ENCODE measurements at places on chromosomes 16 and 17.

- no peak overlapping the region for H3K27ac ChIP-seq
- H3K36me3 ChIP-seq = no peaks in the 10 kb centered on the region
- ATAC-seq = no peak
Measured at GRCh38 chr17:11298401-11298800, 57.4 kb downstream of the SHISA6 start.

GRCh38 chr17:43608313-43608712 lies 53.4 kb downstream of the MEOX1 start:
- H3K27ac ChIP-seq = no peak overlapping the region
- H3K4me3 ChIP-seq = no peak overlapping the region
- peaks cover 9% of the 10 kb centered on the region for H3K4me1 ChIP-seq
- H3K27me3 ChIP-seq = peaks cover 4% of the 10 kb centered on the region
- peak; percentile 67 for ATAC-seq
- H3K36me3 ChIP-seq = no peaks in the 10 kb centered on the region

DNA sequence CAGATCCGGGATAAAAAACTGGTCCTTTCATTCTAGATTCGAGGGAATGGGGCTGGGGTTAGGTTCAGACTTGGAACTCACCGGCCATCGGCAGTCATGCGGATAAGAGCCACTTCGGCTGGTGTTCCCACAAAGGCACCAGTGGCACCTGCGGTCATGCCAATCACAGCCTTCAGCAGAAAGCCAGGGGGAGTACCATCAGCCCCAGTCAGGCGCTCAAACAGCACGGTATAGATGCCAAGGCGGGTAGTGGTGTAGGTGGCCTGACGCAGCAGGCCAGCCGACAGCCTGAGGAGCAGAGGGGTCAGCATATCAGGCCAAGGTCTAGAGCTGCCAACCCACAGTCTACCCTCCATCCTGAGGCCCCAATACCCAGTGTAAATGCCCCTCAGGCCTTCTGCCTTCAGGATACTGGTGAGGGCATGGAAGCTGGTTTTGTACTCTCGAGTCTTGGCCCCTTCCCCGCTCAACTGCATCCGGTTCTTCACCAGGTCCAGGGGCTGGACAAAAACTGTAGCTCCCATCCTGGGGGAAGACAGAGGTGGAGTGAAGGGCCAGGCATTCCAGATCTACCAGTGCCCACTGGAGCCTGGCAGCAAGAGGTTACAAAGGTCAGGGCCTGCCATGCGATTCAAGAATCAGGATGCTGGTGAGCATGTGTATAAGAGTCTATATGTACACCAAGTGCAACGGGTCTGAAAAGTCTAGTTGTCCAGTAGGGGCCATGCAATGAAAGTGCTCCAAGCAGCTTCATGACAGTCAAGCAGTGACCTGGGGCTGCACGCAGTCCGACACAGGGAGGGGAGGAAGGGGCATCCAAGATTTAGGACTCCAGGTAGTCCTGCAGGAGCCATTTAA lies 929 bp downstream of the SLC25A11 start:
- H3K4me3 ChIP-seq = peak overlapping the region; percentile 91
- peaks cover 49% of the 10 kb centered on the region for H3K36me3 ChIP-seq
- no peak for ATAC-seq
- peak overlapping the region; percentile 92 for H3K27ac ChIP-seq

DNA sequence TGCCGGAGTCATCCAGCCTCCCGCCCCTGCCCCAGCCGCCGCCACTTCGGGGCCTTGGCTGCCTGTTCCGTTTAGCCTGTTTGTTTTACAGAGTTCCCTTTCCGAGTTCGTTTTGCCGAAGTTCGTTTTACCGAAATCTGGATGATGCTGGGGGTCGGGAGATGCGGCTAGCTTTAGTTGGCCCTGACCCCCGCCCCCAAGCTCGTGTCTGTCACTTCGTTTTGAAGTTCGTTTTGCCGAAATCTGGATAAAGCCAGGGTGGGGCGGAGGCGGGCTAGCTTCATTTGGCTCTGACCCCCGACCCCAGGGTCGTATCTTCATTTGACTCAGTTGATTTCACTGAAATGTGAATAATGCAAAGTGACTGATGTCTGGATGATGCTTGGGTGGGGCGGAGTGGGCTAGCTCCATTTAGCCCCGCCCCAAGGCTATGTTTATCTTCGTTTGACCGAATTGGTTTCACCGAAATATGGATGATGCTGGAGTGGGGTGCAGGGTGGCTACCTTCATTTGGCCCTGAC lies 591 bp downstream of the PSMD7 start:
- peak; percentile 56 for ATAC-seq
- H3K4me1 ChIP-seq = peaks cover 24% of the 10 kb centered on the region
- H3K27ac ChIP-seq = peak overlapping the region; percentile 98
- no peaks in the 10 kb centered on the region for H3K27me3 ChIP-seq
- peaks cover 25% of the 10 kb centered on the region for H3K36me3 ChIP-seq
- peak overlapping the region; percentile 94 for H3K4me3 ChIP-seq

DNA sequence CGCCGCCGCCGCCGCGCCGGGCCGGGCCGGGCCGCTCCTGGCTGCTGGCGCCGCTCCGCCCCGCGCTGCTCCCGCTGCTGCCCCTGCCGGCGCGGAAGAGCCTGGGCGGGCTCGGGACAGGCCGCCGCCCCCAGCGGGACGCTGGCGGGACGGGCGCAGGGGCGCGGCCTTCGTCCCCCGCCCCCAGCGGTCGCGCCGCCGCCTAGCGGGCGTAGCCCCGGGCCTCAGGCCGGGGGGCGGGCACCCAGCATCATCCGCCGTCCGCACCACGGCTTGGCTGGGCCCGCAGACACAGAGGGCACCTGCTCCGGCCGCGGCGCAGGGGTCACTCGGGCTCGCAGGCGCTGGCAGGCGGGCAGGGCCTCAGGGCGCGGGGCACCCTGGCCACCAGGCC lies at the start of gene AMFR:
TSS of gene AMFR (minus strand) at position 107 of the 394 bp plus-strand sequence. CDS start 218 bp downstream, outside the sequence.
- H3K4me1 ChIP-seq = peaks cover 35% of the 10 kb centered on the region
- H3K27ac ChIP-seq = peak within 1 kb of the TSS; percentile 88
- H3K4me3 ChIP-seq = peak within 1 kb of the TSS; percentile 94
- ATAC-seq = peak; percentile 95
- peaks cover 4% of the 10 kb centered on the region for H3K36me3 ChIP-seq

DNA sequence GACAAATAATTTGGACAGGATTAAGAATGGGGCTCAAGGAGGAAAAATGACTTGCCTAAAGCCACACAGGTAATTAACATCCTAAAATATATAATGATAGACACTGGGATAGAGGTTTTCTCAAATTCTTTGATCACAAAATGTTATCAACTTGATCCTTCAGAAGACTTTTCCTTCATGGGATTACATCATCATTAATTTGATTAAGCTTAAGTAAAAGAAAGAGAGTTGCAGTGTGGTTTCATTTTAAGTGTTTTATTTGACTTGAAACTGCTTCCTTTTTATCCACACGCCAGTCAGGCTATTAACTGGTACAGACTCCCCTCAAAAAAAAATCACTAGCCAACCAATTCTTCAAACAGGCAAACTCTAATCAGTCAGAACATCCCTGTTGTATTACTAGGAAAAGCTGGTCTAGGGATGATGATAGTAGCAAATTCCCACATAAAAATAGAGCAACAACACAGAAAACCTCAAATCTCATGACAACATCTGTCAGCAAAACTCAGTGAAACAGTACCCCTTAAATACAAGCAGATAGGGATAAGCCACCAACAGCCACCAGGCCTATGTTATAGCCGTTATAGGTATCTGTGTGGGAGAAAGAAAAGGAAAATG lies 32.5 kb downstream of the AKAP10 start:
- no peak overlapping the region for H3K27ac ChIP-seq
- peaks cover 26% of the 10 kb centered on the region for H3K4me1 ChIP-seq
- no peaks in the 10 kb centered on the region for H3K27me3 ChIP-seq
- no peak for ATAC-seq
- no peak overlapping the region for H3K4me3 ChIP-seq

DNA sequence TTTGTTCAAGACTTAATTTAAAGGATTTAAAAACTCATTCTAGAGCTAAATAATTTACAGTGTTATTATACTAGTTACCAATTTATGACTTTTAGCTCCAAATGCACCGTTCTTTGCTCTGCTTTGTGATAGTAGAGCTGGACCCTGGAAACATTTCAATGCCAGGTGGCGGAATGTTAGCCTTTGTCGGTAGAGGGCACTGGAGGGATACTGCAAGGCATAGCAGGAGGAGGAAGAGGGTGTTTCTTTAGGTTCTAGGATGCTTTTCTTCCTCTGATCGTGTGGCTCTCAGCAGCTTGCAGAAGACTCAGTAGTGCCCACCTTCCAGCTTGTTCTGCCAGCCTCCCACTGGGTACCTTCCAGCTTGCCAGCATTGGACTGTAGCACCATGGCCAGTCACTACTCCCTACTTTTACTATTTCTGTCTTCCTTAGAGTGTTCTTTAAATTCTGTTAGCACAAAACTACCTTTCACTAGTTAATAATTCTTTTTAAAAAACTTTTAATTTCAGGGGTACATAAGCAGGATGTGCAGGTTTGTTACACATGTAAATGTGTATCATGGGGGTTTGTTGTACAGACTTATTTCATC lies 325.3 kb downstream of the UTP18 start:
- H3K4me1 ChIP-seq = no peaks in the 10 kb centered on the region
- H3K36me3 ChIP-seq = no peaks in the 10 kb centered on the region
- no peaks in the 10 kb centered on the region for H3K27me3 ChIP-seq
- no peak overlapping the region for H3K27ac ChIP-seq
- ATAC-seq = no peak

GRCh38 chr16:57091975-57092785 lies at the start of gene CPNE2:
Gene CPNE2, plus strand, starts transcription at chr16:57092583. Its CDS starts 18,160 bp downstream, at chr16:57110743.
- peaks cover 20% of the 10 kb centered on the region for H3K27me3 ChIP-seq
- ATAC-seq = peak; percentile 62
- peak within 1 kb of the TSS; percentile 60 for H3K27ac ChIP-seq
- no peaks in the 10 kb centered on the region for H3K36me3 ChIP-seq
- peaks cover 13% of the 10 kb centered on the region for H3K4me1 ChIP-seq

GRCh38 chr17:34445101-34445500 lies 82.1 kb upstream of the CCL1 start:
- H3K36me3 ChIP-seq = no peaks in the 10 kb centered on the region
- no peaks in the 10 kb centered on the region for H3K4me1 ChIP-seq
- no peak overlapping the region for H3K4me3 ChIP-seq
- H3K27ac ChIP-seq = no peak overlapping the region
- ATAC-seq = no peak

GRCh38 chr16:58119509-58119845 lies 9.7 kb downstream of the CFAP20 start:
- no peak for ATAC-seq
- no peak overlapping the region for H3K27ac ChIP-seq
- H3K4me1 ChIP-seq = peaks cover 20% of the 10 kb centered on the region

GRCh38 chr16:20102021-20102420 lies 28.3 kb upstream of the GPR139 start:
- no peak for ATAC-seq
- H3K36me3 ChIP-seq = no peaks in the 10 kb centered on the region

- H3K27me3 ChIP-seq = peaks cover 89% of the 10 kb centered on the region
- H3K4me1 ChIP-seq = peaks cover 46% of the 10 kb centered on the region
Measured at GRCh38 chr16:58499092-58499511, 841 bp upstream of the NDRG4 start.

GRCh38 chr17:57545731-57546342 lies 199.3 kb downstream of the CCDC182 start:
- no peak for ATAC-seq
- peaks cover 52% of the 10 kb centered on the region for H3K4me1 ChIP-seq
- H3K27me3 ChIP-seq = no peaks in the 10 kb centered on the region
- H3K36me3 ChIP-seq = no peaks in the 10 kb centered on the region
- no peak overlapping the region for H3K27ac ChIP-seq
- H3K4me3 ChIP-seq = no peak overlapping the region

DNA sequence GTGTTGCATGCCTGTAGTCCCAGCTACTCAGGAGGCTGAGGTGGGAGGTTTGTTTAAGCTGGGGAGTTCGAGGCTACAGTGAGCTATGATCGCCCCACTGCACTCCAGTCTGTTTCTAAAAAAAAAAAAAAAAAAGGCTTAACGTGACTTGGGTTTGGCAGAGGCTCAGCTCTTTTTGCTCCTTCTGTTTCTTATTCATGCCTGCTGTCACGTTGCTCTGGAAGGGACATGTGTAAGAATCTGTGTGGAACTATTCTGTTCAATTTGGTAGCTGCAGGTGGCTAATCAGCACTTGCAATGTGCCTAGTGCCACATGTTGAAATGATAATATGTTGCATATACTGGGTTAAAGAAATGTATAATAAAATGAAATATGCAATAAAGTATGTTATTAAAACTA lies 20.9 kb upstream of the SYT17 start:
- no peak for ATAC-seq
- H3K27ac ChIP-seq = no peak overlapping the region
- H3K36me3 ChIP-seq = no peaks in the 10 kb centered on the region

DNA sequence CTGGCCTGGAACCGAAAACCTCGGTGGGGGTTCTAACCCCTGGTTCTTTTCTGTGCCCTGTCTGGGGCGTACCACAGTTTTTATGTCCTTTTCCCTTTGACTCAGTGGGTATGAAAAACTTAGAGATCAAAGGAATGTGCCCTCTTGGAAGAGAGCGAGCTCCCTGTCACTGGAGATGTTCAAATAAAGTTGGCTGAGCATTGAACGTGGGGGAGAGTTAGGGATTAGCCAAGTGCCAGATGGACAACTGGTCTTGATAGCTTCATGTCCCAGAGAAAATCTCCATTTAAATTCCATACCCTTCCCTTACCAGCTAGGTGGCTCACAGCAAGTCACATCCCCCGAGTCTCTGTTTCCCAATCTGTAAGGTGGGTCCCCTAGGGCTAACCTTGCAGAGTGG lies 9.5 kb downstream of the ADGRG1 start:
- peaks cover 70% of the 10 kb centered on the region for H3K27me3 ChIP-seq
- H3K27ac ChIP-seq = no peak overlapping the region
- ATAC-seq = no peak
- no peaks in the 10 kb centered on the region for H3K36me3 ChIP-seq

DNA sequence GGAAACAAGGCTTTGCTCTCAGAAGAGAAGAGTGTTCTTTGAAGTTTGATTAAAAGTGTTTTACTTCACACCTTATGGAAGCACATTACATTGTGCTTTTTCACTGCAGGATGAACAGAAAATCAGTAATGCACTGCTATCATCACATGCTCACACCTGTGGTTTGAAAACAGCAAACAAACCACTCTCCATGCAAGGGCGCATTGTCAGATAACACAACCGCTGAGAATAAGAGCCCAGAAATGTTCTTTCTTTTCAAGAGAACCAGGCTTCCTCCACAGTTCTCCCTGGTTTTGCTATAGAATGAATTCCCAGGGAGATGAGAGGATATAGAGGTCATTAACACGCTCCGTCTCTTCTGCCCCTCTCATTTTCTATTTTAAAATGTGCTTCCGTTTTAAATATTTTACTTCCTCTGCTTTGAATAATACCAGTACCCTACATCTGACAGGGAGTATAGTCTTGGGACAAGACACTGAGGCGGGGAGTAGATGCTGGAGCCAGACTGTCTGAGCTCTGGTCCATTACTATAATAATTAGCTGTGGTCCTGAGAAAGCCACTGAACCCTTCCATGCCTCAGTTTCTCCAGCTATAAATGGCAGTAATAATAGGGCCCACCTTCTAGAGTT lies 71.6 kb downstream of the CDK5R1 start:
- H3K27ac ChIP-seq = peak overlapping the region; percentile 63
- peak; percentile 71 for ATAC-seq
- peaks cover 39% of the 10 kb centered on the region for H3K4me1 ChIP-seq

All from stimulated activated memory B cell treated with anti-CD40 and anti-IgM and Interleukin-4, amounts not matched to agents 10 μg/mL and 1 μg/mL and 100 μg/mL, for 72 hours (primary cell).